ENCODE measurements at places on chromosomes 6 and 20.

GRCh38 chr6:94835264-94835663 lies 742.1 kb upstream of the MANEA start:
- DNase-seq = no peak

DNA sequence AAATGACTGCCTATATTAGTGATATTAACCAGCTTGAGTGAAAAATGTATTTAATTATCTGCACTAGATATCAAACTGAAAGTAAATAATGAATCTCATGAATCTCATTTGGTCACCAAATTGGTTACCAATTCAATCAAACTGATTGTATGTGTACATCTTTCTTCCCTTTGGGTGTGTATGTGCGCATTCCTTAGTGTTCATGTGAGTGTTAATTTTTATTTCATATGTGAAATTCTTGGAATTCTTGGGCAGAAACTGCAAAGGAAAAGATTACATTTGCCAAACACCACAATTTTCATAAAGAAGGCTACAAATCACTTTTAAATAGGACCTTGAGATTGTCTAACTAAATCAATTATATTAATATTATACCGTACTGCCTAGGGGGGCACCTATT lies 648.4 kb upstream of the MARCKS start:
- DNase-seq = no peak

- DNase-seq = no peak
Measured at GRCh38 chr6:149354009-149354408, 36.5 kb downstream of the TAB2 start.

GRCh38 chr6:46509981-46510510 lies 18.8 kb upstream of the RCAN2 start:
- DNase-seq = no peak
